Mesenteric fat pad (tissue), 1 donor: ENCODE measurements at places on chromosomes 2 and 18. TPM values are rescaled to one million over a fixed set of nuclear protein-coding genes. Genes with fewer than 3 reads are reported as not detected.
A peak's percentile ranks its signal among the peaks of the same experiment; 100 is the strongest.

The GKN2 gene
- not detected for total RNA-seq

The NEU2 gene
- total RNA-seq: not detected

The IL1RL2 gene
- total RNA-seq: 0.93 TPM

- no peak for DNase-seq
These were observed 27.5 kb downstream of the CDH20 start for GRCh38 chr18:61360404-61361383.

GRCh38 chr18:47709556-47709955, 220.9 kb downstream of the SMAD2 start:
- no peak for DNase-seq

GRCh38 chr18:46424898-46425297, 232.1 kb downstream of the LOXHD1 start:
- DNase-seq: no peak

GRCh38 chr2:42810971-42811811, 18.8 kb upstream of the HAAO start:
- DNase-seq: peak; percentile 90

DNA sequence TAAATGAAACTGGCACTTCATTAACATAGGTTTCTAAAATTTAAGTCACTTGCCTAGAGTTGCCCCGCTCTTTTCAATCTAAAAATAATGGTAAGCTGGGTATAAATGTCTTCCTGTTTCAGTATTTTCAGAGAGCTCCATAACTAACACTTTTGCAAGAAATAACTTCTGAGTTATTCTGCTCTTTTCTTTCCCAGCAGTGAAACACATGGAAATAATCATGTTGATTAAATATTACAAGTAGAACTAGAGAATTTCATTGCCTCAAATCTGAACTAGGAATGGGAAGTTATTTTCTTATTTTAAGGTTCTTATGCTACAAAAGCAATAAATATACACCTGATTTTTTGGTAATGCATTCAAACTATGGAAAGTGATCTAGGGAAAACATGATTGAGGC, 257.4 kb downstream of the IKZF2 start:
- no peak for DNase-seq

GRCh38 chr2:17541531-17541950, 1.0 kb downstream of the VSNL1 start:
- no peak for DNase-seq

DNA sequence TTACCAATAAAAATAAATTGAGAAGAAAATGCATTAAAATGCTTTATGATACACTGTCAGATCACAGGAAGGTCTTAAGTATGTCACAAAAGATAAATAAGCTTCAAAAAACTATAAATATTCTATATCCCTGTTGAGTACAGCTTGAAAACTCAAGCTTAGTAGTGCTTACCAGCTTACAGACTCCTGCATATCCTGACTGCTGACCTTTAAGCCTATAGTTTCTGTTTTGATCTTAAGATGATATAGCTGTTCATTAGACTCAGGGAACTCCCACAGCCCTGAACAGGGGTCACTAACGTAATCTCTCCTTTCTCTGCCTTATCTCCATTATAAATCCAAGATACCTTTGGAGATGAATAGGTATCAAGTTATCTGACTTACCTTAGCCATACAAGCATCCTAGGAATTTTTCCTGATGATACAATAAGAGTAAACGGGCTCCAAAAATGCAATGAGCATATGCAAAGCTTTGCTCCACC, 93.7 kb upstream of the RBBP8 start:
- no peak for DNase-seq

GRCh38 chr18:63207835-63208234, 111.7 kb downstream of the BCL2 start:
- DNase-seq: no peak

- DNase-seq: no peak
These were observed 1.3 kb downstream of the IGFBP2 start for GRCh38 chr2:216634370-216635148.

GRCh38 chr18:48340560-48340959, 68.6 kb downstream of the ZBTB7C start:
- no peak for DNase-seq

GRCh38 chr18:47149457-47150028, 757 bp downstream of the HDHD2 start:
- no peak for DNase-seq

- no peak for DNase-seq
These were observed 59.1 kb downstream of the MRPL33 start for GRCh38 chr2:27830656-27831055.

DNA sequence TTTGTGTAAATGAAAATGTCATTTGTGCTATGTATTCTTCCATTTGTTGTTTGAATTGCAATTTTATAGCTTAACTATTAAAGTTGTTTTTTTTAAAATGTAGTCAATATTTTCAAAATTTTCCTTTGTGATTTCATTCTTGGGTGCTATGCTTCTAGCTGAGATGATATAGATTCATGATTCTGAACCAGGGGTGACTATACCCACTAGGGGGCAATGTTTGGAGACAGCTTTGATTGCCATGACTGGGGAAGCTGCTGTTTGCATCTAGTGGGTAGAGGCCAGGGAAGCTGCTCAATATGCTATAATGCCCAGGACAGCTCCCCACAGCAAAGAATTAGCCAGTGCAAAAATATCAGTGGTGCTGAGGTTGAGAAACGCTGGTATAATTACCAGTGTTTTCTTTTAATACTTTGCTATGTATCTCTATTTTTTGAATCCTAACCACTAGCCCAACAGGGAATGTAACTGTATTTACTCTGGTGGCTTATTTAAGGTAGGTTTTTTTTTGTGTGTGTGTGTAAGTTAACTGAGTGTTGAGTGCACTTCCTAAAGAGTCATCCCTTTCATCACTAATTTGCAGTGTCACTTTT, 99.7 kb downstream of the MEP1B start:
- no peak for DNase-seq

GRCh38 chr2:45265336-45265735, 256.1 kb upstream of the SIX2 start:
- no peak for DNase-seq

- no peak for DNase-seq
These were observed 82.5 kb downstream of the CERS6 start for GRCh38 chr2:168538534-168538933.

- DNase-seq: no peak
These were observed 12.0 kb upstream of the ZNF396 start for GRCh38 chr18:35389095-35389618.

- no peak for DNase-seq
These were observed 43.8 kb downstream of the CDH19 start for GRCh38 chr18:66560094-66560493.

- no peak for DNase-seq
These were observed 67.0 kb upstream of the RMP24 start for GRCh38 chr18:35905436-35905835.

DNA sequence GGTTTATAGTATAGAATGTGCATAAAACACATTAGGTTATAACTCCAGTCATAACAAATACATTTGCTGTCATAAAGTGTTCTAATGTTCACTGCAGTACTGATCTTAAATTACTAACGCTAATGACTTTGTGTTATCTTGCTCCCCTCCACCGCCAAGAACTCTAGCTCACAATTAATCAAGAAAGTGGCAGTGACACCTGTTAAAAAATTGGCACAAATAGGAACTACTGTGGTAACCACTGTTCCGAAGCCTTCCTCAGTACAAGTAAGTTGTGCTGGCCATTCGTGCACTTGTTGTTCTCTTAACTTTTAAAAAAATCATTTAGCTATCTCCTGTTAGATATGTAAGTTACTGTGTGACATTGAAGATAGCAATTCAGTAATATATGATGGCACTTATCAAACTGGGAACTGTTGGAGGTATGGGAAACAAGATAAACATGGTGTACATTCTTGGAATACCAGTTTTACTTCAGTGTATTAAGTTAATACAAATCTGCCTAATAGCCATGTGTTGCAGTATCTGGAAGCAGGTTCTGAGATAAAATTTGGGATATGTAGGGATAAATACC, 41.2 kb downstream of the TAF4B start:
- DNase-seq: no peak
